ENCODE measurements at places on chromosomes 2 and 18.

DNA sequence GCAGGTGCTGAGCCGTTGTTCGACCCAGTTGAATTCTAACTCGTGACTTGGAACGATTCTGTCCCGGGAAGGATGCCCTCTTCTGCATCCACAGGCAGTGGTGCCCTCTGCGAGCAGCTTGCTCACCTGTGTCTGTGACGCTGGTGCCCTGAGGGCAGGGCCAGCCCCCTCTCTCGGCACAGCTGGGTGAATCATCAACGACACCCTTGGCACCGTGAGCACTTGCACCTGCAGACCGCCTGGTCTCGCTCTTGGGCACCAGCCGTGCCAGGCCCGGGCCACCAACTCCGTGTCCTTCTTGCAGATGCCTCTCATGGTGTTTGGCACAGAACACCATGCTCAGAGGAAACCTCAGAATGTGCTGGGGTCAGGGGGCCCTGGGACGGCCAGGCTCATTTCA lies 75.0 kb downstream of the SLC66A2 start:
- no peak for DNase-seq

DNA sequence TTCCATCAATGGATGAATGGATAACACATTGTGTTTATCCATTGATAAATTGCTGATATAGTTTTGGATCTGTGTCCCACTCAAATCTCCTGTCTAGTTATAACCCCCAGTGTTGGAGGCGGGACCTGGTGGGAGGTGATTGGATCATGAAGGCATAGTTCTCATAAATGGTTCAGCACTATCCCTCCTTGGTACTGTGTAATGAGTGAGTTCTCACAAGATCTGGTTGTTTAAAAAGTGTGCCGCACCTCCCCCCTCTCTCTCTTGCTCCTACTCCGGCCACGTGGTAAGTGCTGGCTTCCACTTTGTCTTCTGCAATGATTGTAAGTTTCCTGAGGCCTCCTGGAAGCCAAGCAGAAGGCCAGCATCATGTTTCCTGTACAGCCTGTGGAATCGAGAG lies 23.9 kb upstream of the SPATA3 start:
- no peak for DNase-seq

DNA sequence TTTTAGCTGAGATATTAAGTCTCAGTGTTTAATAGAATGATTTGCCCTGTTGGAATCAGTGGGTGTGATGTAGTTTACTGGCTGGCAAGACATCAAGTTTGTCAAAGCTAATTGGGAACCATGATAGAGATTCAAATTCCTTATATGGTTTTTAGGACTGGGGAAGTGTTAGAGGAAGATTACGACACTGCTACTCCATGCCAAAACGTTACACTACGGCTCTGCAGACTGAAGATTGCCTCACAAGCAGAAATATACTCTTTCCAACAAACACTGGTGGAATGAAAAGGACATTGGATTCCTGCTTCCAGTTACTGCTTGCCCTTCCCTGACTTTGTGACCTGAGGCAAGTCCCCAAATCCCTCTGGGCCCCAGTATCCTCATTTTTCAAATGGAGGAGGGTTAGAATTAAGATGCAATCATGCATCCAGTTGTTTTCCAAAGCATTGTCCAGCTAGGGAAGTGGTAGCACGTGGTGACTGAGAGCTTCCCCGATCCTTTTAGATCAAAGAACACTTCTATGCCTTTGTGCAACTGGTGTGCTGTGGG lies 147.6 kb downstream of the CDC42EP3 start:
- DNase-seq = no peak

DNA sequence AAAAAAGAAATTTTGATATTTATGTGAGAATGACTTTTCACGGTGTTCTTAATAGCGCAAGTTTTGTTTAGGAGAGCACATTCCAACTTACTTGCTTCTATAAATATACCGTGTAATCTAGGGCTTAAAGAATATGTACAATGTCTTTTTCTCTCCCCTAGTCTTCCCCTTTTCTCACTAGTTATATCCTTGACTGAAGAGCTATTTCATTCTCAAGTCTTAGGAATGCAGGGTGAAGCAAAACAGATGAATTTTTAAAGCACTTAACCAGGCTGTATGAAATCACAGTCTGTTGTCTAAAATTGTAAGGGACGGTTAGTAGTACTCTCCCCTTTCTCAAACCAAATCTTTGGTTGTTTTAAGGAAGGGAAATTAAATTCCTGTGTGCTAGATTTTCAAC lies 29.6 kb upstream of the SLC30A6 start:
- DNase-seq = no peak

GRCh38 chr2:26644188-26644835 lies 3.1 kb upstream of the CIB4 start:
- no peak for DNase-seq

GRCh38 chr2:18363348-18363747 lies 197.1 kb downstream of the RDH14 start:
- DNase-seq = no peak

GRCh38 chr2:120472031-120472430 lies 126.1 kb downstream of the INHBB start:
- DNase-seq = no peak

DNA sequence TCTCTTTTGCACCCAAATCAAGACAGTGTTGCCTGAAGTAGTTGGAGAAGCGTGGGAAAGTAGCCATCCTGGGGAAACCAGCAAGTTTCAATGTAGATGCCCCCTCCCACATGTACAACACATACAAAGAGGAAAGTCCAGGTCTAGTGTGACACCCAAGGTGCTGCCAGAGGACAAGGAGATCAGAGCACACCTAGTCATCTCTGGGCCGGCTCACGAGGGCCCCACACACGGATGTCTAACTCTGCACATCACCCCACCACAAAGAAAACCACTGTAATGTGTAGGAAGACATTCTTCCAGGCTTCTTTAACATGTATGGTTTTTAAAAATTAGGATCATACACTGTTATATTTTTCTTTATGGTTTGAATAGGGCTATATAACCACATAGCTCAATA lies 21.6 kb downstream of the PARD6G start:
- DNase-seq = no peak

DNA sequence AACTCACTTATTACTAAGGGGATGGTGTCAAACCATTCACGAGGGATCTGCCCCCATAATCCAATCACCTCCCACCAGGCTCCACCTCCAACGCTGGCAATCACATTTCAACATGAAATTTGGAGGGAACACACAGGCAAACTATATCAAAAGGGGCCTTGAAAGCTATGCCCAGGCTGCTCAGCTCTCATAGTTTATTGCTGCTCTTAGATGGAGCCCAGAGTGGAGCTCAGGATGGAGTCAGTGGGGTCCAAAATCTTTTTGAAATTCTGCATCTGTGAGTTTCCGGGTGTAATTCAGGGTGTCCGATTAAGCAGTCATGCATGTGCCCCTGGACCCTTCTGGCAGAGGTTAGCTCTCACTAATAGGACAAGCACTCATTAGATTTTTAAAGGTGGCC lies 24.3 kb downstream of the RHOB start:
- DNase-seq = no peak

Measured in T-helper 9 cell (primary cell).